Lung microvascular endothelial cell (primary cell): ENCODE measurements at places on chromosomes 6 and 20.
A peak's percentile ranks its signal among the peaks of the same experiment; 100 is the strongest.

DNA sequence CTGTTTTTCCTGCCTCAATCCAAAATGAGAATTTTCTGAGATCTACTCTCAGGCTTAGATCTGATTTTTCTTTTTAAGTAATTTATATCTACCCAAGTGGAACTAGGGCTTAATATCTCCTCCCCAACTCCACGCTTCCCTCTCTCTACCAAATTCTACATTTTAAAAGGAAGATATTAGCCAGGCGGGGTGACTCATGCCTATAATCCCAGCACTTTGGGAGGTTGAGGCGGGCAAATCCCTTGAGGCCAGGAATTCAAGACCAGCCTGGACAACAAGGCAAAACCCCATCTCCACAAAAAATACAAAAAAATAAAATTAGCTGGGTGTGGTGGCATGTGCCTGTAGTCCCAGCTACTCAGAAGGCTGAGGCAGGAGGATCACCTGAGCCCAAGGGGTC, 61.0 kb downstream of the MTFR2 start:
- DNase-seq, result no peak

- DNase-seq, result peak; percentile 66
These were observed 2.6 kb downstream of the ASF1A start for GRCh38 chr6:118896339-118897136.

GRCh38 chr6:56382416-56382940, 135.1 kb upstream of the COL21A1 start:
- DNase-seq, result no peak

DNA sequence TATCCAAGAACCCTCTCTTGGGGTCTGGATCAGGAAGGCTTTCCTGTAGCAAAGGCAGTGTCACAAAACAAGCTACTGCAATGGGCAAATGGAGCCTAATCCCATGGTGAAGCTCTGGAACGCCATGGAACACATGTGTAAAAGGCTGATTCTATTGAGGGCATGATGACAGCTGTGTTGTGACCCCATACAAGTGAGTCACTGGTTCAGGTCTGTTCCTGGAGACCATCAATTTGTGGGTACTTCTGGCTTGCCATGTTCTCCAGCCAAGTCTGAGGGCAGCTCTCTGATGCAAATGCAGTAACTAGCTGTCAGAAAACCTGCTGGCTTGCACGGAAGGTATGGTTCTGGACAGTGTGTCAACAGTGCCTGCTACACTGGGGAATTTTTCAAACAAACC, 33.3 kb upstream of the ECHDC1 start:
- DNase-seq, result no peak

GRCh38 chr6:82361631-82362030, 2.0 kb upstream of the TPBG start:
- no peak for DNase-seq

DNA sequence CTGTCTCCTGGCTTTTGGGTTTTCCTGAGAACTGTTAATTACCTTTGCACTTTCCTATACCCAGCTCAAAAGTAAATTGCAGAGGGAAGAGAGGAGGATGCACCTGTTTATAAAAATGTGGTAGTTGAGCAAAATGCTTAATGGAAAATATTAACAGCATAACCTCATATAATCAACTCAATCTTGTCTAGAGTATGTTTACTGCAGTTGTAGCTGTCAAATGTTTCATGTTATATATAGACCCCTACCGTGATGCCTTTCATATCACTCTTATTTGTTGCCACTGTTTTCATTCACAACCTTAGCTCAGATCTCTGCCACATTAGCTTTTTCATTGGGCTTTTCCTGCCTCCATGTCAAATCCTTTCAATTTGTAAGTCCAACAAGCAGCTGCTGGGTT, 36.0 kb downstream of the ANKRD6 start:
- DNase-seq, result no peak

- no peak for DNase-seq
These were observed 76.9 kb downstream of the ANKRD6 start for GRCh38 chr6:89509777-89510281.

DNA sequence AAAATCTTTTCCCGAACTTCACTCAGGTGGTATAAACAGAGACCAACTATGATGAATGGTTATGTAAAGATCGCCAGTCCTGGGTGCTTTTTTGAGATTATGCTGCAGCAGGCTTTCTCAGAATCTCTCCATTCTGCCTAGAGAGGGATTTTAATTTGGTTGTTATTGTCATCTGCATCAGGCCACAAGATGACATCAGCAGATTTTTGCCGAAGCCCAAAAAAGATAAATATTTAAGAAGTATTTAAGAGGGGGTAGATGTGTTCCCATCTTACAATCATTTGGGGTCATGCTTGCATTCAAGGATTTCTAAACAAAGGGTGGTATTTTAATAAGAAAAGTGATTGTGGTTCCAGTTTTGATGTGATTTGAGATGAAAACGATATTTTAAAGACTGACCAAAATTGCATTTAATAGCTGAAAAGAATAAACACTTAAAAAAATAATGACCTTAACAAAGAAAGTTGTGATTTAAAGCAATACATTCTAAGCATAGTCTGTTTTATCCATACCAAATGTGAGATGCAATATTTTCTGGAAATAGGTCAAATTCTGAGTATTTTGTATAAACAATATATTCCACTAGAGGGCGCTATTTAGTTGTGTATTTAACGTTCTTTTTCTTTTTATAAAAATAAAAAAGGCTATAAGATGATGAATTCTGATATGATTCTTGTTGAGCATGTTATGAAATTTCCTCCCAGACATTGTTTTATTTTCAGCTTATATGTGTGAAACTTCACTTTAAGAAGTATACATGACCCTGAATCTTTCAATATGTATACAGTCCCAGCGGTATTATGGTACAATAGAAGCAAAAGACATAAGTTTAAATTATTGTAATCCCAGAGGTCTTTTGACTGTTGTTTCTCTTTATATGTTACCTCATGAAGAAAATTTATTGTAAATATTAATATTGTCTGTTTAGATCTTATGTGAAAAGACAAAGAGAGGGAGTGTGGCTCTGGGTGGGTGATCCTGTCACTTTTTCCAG, 51.0 kb upstream of the ZFP64 start:
- DNase-seq, result peak; percentile 19

DNA sequence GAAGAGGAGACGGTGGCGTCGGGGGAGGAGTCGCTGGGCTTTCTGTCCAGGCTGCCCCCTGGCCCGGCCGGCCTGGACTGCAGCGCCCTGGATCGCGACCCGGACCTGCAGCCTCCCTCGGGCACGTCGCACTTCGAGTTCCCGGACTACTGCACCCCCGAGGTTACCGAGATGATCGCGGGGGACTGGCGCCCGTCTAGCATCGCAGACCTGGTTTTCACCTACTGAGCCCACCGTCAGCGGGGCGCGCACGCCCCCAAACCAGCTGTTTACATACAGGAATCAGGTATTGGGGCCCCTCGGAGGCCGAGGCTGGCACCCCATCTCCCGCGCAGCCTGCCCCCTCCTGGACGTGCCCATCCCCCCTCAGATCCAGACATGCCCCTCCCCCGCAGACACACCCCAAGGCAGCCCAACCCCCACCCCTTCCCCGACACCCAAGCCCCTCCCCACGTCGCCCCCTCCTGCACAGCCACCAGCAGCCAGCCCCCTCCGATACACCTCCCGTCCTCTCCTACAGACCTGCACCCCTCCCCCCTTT, 1.4 kb downstream of the SOX12 start:
- peak; percentile 28 for DNase-seq

GRCh38 chr6:83696674-83697073, 12.2 kb downstream of the SNAP91 start:
- peak; percentile 82 for DNase-seq

- no peak for DNase-seq
These were observed 650.7 kb downstream of the KIF16B start for GRCh38 chr20:15922556-15922955.

DNA sequence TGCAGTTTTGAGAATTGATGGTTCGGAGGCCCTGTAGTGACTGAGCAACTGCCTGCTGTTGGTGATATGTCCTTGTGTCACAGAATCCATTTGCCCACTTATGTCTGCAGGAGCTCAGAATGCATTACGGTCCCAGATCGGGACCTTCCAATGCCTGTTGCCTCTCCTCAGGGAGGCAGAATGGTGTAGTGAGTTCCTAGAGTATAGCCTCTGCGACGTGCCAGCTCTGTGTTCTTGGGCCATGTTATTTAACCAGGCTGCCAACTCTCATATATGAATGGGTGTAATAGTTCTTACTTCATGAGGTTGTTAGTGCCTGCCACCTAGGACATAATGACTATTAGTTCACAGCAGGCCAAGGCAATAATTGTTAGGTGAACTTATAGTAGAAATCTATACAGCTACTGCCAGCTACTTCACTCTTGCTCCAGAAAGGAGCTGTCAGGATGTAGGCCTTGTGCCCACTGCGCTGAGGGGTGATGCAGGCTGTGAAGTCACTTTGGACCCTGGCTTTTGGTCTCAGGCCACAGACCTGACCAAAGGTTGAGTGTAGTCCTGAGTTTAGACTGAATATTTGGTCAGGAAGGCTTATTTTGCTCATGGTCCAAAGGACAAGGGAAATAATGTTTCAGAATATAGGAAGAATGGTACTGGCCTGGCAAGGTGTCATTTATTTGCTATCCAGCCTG, 82.1 kb downstream of the ASXL1 start:
- DNase-seq, result no peak

DNA sequence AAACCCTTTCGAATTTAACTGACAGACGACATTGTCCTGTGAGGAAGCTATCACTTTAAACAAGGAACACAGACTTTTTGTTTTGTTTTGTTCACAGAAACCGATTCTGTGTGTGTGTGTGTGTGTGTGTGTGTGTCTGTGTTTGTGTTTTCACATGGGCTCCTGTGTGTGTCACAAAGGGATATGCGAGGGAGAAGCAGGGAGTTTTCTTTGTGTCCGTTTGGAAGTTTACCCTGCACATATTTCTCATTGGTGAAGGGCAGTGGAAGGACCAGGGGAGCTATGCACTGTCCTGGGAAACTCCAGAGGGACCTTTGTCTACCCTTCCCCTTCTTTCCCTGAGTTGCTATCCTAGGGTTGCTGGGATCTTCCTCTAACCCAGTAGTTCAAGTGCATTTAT, 17.7 kb downstream of the POM121L2 start:
- no peak for DNase-seq

- DNase-seq, result no peak
These were observed 31.8 kb downstream of the PXDC1 start for GRCh38 chr6:3719462-3720308.

- no peak for DNase-seq
These were observed 89.1 kb downstream of the PSMG4 start for GRCh38 chr6:3347826-3348225.

DNA sequence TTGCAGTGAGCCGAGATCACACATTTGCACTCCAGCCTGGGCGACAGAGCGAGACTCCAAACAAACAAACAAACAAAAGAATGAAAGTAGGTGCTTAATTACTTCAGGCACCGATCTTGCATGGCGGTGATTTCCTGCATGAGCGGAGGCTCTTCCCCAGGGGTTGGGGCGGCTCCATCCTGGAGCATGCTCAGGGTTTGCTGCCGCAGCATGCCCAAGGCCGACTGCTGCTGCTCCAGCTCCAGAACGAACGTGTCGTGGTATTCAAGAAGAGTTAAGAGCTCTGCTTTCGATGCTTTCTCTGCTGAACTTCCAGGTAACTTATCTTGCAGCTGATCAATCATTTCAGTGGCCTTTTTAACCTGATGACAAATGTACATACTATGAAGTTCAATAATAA, 313.8 kb downstream of the SYNE1 start:
- no peak for DNase-seq

GRCh38 chr6:170106906-170107525, 183.9 kb downstream of the DLL1 start:
- DNase-seq, result no peak

DNA sequence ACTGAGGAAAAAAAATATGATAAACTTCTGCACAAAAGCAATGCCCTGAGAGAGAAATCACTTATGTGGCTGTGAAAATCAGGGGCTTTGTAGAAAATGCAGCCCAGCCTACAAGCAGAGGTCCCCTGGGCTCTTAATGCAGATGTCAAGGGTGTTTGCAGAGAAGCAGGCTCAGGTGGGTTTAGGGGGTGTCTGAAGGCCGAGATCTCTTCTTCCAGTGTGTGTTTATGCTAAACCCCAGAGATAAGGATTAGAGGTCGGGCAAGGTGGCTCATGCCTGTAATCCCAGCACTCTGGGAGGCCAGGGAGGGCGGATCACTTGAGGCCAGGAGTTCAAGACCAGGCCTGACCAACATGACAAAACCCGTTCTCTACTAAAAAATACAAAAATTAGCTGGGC, 78.5 kb downstream of the TMEM242 start:
- DNase-seq, result no peak

GRCh38 chr6:134477991-134478635, 160.2 kb upstream of the SGK1 start:
- DNase-seq, result no peak

- no peak for DNase-seq
These were observed 25.7 kb downstream of the RCAN2 start for GRCh38 chr6:46465294-46466165.

DNA sequence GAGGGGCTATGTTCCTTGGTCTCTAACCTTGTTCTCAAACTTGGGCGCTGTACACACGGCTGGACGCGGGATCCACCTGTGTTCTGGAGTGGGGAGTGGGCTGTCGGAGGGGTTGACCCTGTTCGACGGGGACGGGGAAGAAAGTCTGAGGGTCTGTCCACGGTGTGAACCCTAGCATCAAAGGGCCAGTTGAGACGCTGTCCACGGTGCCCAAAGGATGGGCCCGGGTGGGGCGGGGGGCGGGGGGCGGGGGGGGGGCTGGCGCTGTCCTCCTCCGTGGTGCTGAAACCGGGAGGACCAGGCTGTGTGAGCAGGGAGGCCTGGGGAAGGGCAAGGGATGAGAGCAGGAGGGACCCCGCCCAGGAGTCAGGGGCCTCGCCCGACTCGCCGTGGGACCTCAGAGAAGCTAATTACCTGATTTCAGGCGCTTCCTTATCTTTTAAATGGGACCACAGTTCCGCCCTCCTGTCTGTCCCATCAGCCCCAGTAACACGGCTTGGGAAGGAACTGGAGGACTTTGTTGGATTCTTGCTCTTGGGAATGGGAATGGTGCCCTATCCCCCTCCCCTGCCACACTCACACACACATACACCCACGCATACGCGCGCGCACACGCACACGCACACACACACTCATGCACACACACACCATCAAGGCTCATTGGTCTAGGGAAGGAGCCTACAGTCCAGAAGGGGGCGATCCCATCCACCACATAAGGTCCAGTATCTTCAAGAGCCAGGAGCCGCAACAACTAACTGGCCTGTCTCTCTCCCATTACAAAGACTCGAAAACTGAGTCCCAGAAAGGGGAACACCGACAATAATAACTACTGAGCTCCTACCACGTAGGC, 1.0 kb upstream of the VSTM2L start:
- DNase-seq, result peak; percentile 69

DNA sequence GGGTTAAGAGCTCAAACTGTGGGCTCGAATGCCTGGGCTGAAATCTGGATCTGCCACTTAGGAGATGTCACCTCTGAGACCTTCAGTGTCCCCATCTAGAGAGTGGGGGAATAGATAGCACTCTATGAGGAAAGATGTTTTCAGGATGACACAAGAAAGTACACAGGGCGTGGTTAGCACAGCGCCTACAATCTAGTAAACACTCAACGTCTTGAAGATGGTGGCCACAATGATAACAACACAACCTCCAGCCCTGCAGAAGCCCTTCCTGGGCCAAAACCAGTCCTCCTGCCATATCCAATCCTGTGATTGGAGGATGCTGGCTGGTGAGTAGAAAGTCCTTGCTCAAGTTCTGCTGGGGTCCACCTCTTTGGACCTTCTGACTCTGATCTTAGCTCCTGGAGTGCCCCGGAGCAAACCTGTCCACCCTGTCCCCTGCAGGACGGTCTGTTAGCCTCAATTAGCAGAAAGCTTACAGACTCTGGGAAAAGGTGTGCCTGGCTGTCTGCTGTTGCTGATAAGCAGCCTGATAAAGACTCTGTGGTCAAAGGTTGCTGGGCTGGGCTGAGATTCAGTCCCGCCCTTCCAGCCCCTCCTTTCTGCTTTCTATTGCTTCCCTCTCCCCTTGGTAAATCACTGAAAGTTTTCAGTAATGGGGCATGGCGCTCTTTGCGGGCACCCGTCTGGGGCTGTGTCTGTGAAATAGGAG, 8.2 kb downstream of the EDN3 start:
- no peak for DNase-seq
